Ascending aorta (tissue), 2 donors: ENCODE measurements at places on chromosomes 4 and X. TPM values are rescaled to one million over a fixed set of nuclear protein-coding genes. Genes with fewer than 3 reads are reported as not detected.

- no peaks in the 10 kb centered on the region for H3K27me3 ChIP-seq
- no peaks in the 10 kb centered on the region for H3K4me1 ChIP-seq
- H3K4me3 ChIP-seq: no peak overlapping the region
- no peak overlapping the region for H3K27ac ChIP-seq
- H3K36me3 ChIP-seq: no peaks in the 10 kb centered on the region
Observed at GRCh38 chr4:152189451-152190179, 346.3 kb downstream of the FBXW7 start.

The INTU gene
- total RNA-seq: 3.1 TPM

The GPRIN3 gene
- 2.1 TPM for total RNA-seq

The FGFBP2 gene
- total RNA-seq: not detected

DNA sequence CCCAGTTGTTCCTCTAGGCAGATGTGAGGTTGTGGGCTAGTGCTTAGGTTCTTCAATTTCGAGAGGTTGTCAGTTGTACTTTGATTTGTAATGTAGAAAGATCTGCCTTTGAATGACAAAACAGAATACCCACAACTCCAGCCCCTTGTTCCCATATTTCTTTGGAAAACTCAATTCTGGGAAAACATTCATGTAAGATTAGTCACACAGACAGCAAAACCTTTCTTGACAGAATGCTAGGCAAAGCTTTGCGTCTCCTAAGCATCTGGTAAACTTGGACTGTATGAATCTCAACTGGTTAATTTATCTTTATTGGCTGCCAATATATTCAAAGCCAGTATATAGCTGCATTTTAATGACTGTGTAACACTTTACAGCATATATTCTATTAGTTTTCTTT is 34.9 kb downstream of the NOCT start:
- H3K4me1 ChIP-seq: peaks cover 4% of the 10 kb centered on the region
- no peak overlapping the region for H3K4me3 ChIP-seq
- peaks cover 17% of the 10 kb centered on the region for H3K36me3 ChIP-seq

- H3K4me3 ChIP-seq: no peak overlapping the region
- no peaks in the 10 kb centered on the region for H3K27me3 ChIP-seq
- no peak for DNase-seq
- H3K27ac ChIP-seq: no peak overlapping the region
- no peaks in the 10 kb centered on the region for H3K4me1 ChIP-seq
- no peaks in the 10 kb centered on the region for H3K36me3 ChIP-seq
Observed at GRCh38 chrX:30530606-30531005, 47.0 kb downstream of the TASL start.

The CTAG1B gene
- not detected for total RNA-seq

DNA sequence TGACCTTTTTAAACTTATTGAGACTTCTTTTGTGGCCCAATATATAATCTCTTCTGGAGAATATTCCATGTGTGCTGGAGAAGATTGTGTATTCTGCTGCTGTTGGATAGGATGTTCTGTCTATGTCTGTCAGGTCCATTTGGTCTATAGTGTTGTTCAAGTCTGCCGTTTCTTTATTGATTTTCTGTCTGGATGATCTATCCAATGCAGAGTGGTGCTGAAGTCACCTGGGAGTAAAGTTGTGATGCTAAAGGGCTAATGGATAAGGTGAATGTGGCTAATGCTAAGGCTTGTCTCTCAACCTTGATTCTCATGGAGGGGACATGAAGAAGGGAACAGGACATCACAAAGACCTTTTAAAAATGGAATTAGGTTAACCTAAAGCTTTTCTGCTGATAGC is 72.0 kb upstream of the AP1S2 start:
- no peaks in the 10 kb centered on the region for H3K36me3 ChIP-seq
- DNase-seq: no peak
- no peaks in the 10 kb centered on the region for H3K27me3 ChIP-seq
- no peak overlapping the region for H3K27ac ChIP-seq
- H3K4me1 ChIP-seq: no peaks in the 10 kb centered on the region
- no peak overlapping the region for H3K4me3 ChIP-seq

The PRKG2 gene
- total RNA-seq: not detected

- DNase-seq: no peak
- no peaks in the 10 kb centered on the region for H3K4me1 ChIP-seq
- no peaks in the 10 kb centered on the region for H3K27me3 ChIP-seq
- H3K4me3 ChIP-seq: no peak overlapping the region
- no peaks in the 10 kb centered on the region for H3K36me3 ChIP-seq
Observed at GRCh38 chr4:23161787-23162186, 469.1 kb downstream of the GBA3 start.

The MAGEB18 gene
- total RNA-seq: not detected

DNA sequence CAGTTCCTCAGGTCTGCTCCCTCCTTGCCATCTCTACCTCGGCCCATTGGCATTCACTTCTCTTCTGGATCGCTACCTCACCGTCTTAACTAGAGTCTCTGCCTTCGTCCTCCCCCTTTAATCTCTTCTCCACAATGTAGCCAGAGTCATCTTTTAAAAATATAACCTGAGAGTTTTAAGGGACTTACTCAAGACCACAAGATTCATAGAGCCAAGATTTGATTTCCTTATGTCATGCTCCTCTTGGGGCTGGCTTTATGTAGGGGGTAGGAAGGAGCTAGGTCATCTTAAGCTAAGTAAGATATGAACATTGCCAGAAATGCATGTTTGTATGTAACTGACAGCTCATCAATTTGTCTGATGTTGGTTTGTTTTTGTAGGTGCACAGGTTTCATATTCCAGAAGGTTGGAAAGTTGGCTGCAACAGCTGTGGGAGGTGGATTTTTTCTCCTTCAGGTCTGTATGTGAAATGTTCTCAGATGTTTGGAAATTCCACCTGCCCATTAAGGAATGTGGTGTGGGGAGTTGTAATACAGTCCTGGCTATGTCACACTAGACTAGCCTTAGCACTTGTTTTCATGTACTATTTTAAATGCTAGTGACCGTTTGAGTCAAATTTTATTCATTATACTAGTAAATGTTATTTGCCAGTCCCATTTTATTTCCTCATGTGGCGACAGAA is 19.6 kb downstream of the FUNDC2 start:
- no peaks in the 10 kb centered on the region for H3K27me3 ChIP-seq
- DNase-seq: no peak
- H3K36me3 ChIP-seq: peaks cover 5% of the 10 kb centered on the region
- no peak overlapping the region for H3K27ac ChIP-seq

GRCh38 chr4:47221721-47222120 is 190.4 kb downstream of the GABRB1 start:
- H3K4me1 ChIP-seq: no peaks in the 10 kb centered on the region
- no peak overlapping the region for H3K27ac ChIP-seq
- DNase-seq: no peak

DNA sequence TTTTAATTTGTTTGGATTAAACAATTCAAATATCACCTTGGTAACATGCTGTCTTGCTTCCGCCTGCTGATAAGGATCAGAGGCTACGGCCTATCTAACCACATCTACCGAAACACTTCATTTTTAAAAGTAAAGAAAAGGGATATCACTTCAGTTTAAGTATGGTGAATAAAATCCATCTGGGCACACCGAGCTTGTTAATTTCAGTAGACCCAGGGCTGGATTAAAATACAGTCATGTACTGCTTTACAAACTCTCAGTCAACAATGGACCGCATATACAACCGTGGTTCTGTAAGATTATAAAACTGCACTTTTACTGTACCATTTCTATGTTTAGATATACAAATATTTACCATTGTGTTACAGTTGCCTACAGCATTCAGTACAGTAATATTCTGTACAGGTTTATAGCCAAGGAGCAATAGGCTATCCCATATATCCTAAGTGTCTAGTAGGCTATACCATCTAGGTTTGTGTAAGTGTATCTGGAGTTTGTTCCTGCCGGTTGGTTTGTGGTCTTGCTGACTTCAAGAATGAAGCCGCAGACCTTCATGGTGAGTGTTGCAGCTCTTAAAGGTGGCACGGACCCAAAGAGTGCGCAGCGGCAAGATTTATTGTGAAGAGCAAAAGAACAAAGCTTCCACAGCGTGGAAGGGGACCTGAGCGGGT is 40.0 kb downstream of the SEPTIN11 start:
- no peaks in the 10 kb centered on the region for H3K36me3 ChIP-seq
- no peak overlapping the region for H3K27ac ChIP-seq
- H3K4me3 ChIP-seq: no peak overlapping the region
- no peak for DNase-seq

- H3K27me3 ChIP-seq: no peaks in the 10 kb centered on the region
- DNase-seq: no peak
- no peaks in the 10 kb centered on the region for H3K4me1 ChIP-seq
- H3K4me3 ChIP-seq: no peak overlapping the region
- no peak overlapping the region for H3K27ac ChIP-seq
Observed at GRCh38 chr4:100062921-100063320, 112.8 kb upstream of the H2AZ1 start.

DNA sequence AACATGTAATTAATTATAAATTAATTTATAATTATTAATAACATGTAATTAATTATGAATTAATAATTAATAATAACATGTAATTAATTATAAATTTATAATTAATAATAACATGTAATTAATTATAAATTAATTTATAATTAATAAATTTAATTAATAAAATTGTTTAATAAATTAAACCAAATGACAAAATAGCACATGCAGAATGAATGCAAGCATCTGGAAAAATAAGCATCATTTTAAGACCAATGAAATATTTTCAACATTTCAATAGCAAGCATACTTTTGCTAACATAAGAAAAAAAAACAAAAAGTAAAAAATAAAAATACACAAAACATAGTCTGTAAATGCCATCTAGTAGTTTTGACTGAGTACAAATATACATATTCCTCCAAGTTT is 21.8 kb downstream of the GYPE start:
- no peak for DNase-seq
- no peak overlapping the region for H3K27ac ChIP-seq
- no peaks in the 10 kb centered on the region for H3K4me1 ChIP-seq
- H3K4me3 ChIP-seq: no peak overlapping the region
- no peaks in the 10 kb centered on the region for H3K36me3 ChIP-seq
- no peaks in the 10 kb centered on the region for H3K27me3 ChIP-seq

The AKAP4 gene
- not detected for total RNA-seq

DNA sequence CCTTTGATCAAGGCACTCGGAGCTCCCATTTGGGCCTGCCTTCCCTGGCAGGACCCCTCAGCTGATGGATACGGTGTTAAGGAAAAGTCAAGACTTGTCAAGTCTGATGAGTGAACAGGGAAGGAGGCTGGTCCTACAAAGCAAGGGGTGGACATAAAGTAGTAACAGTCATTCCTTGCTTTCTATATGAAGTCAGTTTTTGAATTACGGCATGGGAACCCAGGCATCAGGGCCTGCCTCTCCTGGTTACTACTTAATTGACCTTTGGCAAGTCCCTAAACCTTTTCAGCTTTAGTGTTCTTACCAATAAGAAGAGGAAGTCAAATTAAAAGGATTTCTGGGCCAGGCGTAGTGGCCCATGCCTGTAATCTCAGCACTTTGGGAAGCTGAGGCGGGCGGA is 7.0 kb downstream of the CHST7 start:
- no peak overlapping the region for H3K27ac ChIP-seq
- no peaks in the 10 kb centered on the region for H3K27me3 ChIP-seq
- no peak overlapping the region for H3K4me3 ChIP-seq
- no peaks in the 10 kb centered on the region for H3K36me3 ChIP-seq
- DNase-seq: no peak

- no peak overlapping the region for H3K4me3 ChIP-seq
- no peaks in the 10 kb centered on the region for H3K27me3 ChIP-seq
- H3K27ac ChIP-seq: no peak overlapping the region
- no peaks in the 10 kb centered on the region for H3K36me3 ChIP-seq
- no peaks in the 10 kb centered on the region for H3K4me1 ChIP-seq
Observed at GRCh38 chr4:40176602-40177001, 20.2 kb upstream of the RHOH start.

The CACNA1F gene
- total RNA-seq: not detected

DNA sequence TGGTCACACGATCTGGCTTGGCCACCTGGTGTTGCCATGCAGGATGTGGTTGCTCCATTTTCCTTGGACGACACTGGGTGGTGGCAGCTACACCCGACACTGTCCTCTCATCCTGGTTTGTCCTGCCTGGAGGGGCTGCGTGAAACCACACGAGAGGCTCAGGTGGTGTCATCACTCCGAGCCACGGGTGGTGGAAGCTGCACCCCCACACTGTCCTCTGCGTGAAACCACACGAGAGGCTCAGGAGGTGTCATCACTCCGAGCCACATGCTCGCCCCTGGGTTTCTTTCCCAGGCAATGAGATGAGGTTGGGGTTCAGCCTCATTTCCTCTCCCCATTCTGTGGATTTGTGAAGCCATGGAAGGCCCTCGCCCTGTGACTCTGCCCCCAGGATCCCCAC is 34.3 kb downstream of the WFS1 start:
- no peak overlapping the region for H3K4me3 ChIP-seq
- DNase-seq: no peak
- H3K27me3 ChIP-seq: no peaks in the 10 kb centered on the region
- H3K36me3 ChIP-seq: peaks cover 61% of the 10 kb centered on the region
- peaks cover 3% of the 10 kb centered on the region for H3K4me1 ChIP-seq

The LYAR gene
- 4.7 TPM for total RNA-seq

DNA sequence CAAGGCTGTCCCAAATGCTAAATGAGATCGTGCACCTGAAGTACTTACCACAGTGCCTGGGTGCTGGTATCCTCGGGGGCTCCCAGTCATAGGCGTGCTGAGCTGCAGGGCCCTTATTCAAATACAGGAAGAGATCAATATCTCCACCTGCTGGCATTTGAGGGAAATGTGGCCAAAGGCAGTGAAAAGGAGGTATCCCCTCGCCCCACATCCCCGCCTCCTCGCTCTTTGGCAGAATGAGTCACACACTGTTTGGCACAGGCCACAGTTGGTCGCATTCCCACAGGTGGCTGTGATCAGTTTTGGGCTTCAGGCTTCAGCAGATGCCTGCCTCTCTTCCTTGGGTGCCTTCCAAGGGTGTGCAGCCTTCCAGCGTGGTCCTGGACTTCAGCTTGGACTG is 28.4 kb downstream of the ZNF185 start:
- no peak for DNase-seq
- H3K36me3 ChIP-seq: no peaks in the 10 kb centered on the region
- H3K27me3 ChIP-seq: no peaks in the 10 kb centered on the region
- no peak overlapping the region for H3K27ac ChIP-seq

- peaks cover 23% of the 10 kb centered on the region for H3K4me1 ChIP-seq
- no peak overlapping the region for H3K4me3 ChIP-seq
- H3K27ac ChIP-seq: peak overlapping the region; percentile 53
- H3K36me3 ChIP-seq: no peaks in the 10 kb centered on the region
Observed at GRCh38 chr4:137664046-137664387, 131.7 kb upstream of the PCDH18 start.

DNA sequence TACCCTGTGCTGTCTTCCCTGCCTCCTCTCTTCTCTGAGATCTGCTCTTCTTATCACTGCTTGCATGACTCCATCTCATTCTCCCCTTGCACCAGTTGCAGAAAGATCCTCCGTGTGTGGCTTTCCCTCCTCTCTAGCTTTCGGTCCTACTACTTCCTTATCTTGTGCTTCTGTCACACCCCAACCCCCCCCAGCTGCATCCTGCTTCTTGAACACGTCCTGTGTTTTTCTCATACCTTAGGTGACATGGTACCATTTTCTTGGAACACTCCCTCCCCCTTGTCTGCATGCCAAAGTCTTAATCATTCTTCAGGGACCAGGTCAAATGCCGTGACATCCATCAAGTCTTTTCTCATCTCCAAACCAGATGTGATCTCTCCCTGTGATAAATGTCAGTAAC is 46.4 kb downstream of the FHL1 start:
- no peaks in the 10 kb centered on the region for H3K36me3 ChIP-seq
- peak overlapping the region; percentile 65 for H3K27ac ChIP-seq
- no peaks in the 10 kb centered on the region for H3K4me1 ChIP-seq
- no peak for DNase-seq
- H3K4me3 ChIP-seq: no peak overlapping the region

- DNase-seq: no peak
- H3K4me1 ChIP-seq: no peaks in the 10 kb centered on the region
- H3K27me3 ChIP-seq: no peaks in the 10 kb centered on the region
Observed at GRCh38 chrX:125132274-125132673, 187.4 kb upstream of the TEX13C start.

GRCh38 chr4:128123036-128123435 is 61.9 kb downstream of the LARP1B start:
- no peaks in the 10 kb centered on the region for H3K4me1 ChIP-seq
- no peaks in the 10 kb centered on the region for H3K27me3 ChIP-seq
- DNase-seq: no peak
- H3K36me3 ChIP-seq: peaks cover 19% of the 10 kb centered on the region
